NCI-H345 (cell line): ENCODE measurements at places on chromosomes 5 and 9.

- DNase-seq, result peak; percentile 28
Observed at GRCh38 chr5:90866333-90866732, 307.7 kb downstream of the ADGRV1 start.

GRCh38 chr9:132142924-132143323, 18.9 kb upstream of the NTNG2 start:
- DNase-seq, result no peak

- no peak for DNase-seq
Observed at GRCh38 chr5:107792940-107793339, 122.2 kb upstream of the EFNA5 start.

- no peak for DNase-seq
Observed at GRCh38 chr5:76202182-76202581, 119.0 kb downstream of the SV2C start.

DNA sequence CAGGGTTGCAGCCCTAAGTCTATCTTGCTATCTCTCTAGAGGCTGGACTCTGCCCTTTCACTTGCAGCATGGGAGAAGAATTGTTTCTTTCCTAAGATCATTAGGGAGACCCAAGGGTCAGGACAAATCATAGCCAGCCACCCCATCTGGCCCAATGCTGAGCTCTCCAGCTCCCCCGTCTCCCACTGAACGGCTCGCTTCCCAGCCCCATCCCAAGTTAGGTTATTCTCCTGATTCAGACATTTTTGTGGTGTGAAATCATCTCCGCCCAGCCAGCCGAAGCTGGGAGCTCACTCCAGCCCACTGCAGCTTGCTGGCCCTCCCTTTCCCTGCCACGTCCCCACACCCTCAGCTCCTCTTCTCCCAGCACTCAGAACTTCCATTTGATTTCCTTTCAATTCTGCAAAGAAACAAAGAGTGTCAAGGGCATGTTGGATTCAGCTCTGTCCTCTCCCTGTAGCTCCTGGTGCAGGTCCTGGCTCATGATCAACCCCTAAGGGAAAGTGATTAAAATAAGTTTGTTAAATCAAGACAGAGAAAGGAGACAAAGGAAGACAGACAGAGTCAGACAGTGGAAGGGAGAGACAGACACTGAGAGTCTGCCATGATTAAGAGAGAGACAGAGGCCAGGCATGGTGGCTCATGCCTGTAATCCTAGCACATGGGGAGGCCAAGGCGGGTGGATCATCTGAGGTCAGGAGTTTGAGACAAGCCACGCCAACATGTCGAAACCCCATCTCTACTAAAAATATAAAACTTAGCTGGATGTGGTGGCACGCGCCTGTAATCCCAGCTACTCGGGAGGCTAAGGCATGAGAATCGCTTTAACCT, 12.6 kb upstream of the SPARC start:
- no peak for DNase-seq
